AML-193 (cell line): ENCODE measurements at places on chromosomes 1 and 21.

- no peak for DNase-seq
Measured at GRCh38 chr1:199981584-199981983, 45.9 kb upstream of the NR5A2 start.

DNA sequence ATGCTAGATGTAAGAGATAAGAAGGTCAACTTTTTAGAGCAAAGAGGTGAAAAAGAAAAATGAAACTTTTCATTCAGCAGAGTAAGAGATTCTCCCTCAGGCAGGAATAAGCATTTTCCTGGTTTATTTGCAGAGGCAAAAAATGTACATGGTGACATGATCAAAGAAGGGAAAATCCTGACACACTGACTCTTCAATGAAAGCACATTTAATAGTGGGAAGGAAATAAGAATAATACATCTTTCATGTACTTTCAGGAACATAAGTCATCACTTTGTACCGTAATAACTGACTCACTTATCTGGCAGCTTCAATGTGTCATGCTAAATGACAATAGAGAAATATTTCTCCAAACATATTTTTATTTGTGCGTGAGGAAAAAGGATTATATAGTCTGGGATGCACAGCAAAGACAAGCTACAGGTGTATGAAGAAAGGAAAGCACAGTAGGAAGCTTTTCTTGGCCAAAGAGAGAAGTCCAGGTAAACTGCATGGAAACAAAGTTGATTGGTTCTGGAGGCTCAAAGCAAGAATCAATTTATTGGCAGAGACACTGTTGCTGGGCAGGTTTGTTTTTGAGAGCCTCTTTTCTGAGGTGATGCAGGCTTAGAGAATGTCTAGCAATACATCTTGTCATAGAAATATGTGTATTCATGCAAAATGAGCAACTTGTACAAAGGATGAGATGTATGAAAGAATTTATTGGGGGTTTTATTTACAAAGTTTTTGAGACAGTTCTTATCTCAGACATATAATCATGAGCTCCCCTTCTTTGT lies 1409.0 kb downstream of the PLA2G4A start:
- DNase-seq = no peak

DNA sequence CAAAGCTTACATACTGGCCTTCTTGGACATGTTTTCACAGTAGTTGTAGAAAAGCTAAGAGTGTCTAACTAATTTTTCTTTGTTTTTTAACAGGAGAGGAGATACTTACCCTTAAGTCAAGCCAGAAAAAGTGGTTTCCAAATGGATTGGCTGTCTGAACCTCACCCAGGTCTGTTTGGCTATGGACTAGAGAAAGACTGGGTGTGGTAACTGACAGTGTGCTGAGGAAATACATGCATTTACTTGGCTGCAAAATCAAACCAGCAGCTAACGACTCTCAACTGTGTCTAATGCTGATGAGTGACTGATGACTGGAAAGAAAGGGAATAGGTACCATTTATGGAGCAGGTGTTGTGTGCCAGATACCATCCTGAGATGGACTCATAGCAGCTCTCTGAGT lies 91.1 kb downstream of the MTR start:
- no peak for DNase-seq

DNA sequence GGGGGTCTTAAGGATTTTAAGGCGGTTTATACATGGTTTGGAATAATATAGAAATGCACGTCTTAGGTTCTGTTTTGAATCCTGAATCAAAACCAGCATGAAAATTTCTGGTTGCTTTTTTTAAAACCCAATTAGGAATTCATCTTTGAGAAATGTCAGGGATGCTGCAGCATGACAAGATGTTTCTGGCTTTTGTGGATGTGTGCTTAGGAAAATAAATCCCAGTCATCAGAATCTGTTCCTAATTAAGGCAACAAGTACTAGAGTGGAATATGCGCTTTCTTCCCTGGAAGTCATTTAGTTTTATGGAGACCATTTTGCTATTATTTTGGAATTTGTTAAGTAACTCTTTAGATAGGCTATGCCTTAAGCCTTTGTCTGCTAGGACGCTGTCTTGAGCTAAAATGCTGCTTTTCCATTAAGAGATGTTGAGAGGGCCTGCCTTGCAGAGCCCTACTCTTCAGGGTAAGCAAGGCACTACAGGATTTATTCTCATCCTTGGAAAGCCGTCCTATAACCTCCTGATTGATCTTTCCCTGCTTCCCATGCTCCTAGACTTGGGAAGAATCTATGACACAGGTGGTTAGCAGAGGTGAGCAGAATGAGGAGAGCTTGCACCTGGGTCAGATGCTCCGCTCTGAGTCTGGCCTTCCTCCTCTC lies 332.8 kb downstream of the DISC1 start:
- no peak for DNase-seq

DNA sequence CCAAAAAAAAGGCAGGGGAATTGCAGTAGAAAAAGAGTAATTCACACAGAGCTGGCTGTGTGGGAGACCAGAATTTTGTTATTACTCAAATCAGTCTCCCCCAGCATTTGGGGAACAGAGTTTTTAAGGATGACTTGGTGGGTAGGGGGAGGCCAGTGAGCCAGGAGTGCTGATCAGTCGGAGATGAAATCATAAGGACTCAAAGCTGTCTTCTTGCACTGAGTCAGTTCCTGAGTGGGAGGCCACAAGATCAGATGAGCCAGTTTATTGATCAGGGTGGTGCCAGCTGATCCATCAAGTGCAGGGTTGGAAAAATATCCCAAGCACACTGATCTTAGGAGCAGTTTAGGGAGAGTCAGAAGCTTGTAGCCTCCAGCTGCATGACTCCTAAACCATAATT lies 23.7 kb upstream of the EDARADD start:
- no peak for DNase-seq

- no peak for DNase-seq
Measured at GRCh38 chr1:234408757-234409156, 35.5 kb downstream of the COA6 start.

- no peak for DNase-seq
Measured at GRCh38 chr1:224054611-224055010, 59.3 kb upstream of the FBXO28 start.

DNA sequence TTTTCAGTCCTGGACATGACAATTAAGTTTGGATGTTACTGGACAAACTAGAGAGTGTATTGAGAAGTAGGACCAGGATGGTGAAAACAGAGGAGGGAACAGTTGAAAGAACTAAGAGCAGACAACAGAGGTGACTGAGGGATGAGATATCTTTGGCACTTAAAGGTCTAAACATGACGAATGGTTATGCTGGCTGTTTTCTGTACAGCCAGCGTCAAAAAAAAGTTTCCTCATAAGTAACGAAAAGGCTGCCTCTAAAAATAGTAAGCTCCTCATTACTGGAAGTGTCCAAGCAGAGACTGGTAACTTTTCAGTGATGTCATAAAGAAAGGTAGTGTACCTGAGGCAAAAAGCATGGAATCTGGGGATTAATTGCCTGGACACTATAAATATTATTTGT lies 35.2 kb upstream of the AK4 start:
- no peak for DNase-seq

GRCh38 chr1:188723332-188724020 lies 1754.2 kb downstream of the BRINP3 start:
- DNase-seq = no peak

DNA sequence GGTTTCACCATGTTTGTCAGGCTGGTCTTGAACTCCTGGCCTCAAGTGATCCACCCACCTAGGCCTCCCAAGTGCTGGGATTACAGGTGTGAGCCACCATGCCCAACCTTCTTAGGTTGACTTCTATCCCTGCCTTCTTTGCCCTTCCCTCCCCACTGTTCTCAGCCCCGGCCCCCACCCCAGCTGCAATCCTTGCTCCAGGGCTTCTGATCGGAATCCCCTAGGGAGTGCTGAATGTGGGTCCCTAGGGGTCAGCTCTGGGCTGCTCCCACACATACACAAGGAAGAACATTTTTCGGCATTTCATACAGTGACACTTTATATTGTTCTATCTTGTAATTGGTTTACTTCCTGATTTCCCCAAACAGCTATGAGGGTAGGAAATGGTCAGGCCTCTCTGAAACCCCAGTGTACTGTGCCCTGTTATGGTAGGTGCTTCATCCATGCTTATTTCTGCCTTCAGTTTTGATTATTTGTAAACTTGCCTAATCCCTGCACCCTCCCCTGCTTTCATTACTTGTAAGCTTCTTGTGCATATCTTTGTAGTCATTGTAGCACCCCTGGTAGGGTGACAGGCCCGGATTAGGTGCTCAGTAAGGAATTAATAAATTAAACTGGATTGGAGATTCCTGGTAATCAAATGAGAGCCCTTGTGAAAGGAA lies 5.8 kb upstream of the SRP9 start:
- DNase-seq = peak; percentile 32

GRCh38 chr1:182996816-182997215 lies 26.4 kb upstream of the LAMC1 start:
- DNase-seq = no peak

GRCh38 chr1:7420470-7421100 lies 350.5 kb upstream of the VAMP3 start:
- no peak for DNase-seq

- DNase-seq = no peak
Measured at GRCh38 chr1:107920999-107921398, 44.0 kb downstream of the VAV3 start.

DNA sequence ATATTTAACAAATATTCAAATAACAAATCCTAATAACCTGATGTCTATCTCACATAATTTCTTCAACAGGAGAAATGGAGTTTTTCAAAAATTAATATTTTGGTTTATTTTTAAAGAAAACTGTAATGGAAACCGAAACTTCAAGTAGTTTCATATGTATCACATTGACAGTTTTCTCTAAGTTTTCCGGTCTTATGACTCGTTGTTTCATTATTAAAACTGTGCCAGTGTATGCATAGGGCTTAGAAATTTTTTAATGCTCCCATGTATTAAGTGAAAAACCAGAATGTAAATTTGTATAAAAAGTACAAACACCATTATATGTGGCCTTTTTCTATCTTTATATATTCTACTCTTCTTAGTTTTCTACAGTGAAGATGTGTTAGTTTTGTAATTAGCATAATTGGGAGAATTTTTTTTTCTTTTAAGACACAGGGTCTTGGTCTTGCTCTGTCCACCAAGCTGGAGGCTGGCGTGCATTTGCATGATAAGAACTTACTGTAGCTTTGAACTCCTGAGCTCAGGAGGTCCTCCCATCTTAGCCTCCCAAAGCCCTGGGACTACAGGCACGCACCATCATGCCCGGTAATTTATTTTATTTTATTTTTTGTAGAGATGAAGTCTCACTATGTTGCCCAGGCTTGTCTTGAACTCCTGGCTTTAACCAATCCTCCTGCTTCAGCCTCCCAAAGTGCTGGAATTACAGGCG lies 43.9 kb upstream of the SAMSN1 start:
- DNase-seq = no peak

DNA sequence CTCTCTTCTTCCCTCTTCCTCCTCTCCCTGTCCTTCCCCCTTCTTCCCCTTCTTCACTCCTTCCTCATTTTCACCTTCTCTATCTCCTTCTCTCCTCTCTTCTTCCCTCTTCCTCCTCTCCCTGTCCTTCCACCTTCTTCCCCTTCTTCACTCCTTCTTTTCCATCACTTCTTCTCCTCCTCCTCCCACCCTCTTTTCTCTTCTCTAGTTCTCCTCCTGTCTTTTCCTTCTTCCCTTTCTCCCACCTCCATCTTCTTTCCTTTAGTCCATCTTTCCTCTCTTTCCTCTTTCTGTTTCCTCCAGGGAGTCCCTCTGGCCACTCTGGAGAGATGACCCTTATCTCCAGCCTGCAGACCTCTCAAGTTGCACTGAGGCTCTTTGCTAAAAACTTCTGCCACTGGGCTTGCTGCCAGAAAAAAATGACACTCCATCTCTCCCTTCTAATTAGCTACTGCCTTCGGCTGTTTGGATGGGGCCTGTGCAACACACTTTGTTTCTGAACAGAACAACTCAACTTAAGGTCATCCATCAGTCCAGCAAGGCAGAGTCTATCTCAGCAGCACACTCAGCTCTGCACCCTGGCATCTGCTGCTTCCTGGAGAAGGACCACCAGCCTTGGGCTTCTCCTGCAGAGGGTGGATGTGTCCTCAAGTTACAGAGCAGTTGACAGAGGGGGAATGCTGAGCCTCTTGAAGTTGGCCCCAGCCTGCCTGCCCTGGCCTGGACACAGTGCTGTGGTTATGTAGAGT lies 538.8 kb downstream of the MATN1 start:
- DNase-seq = no peak

GRCh38 chr1:180482425-180483275 lies 19.7 kb downstream of the ACBD6 start:
- DNase-seq = peak; percentile 59

DNA sequence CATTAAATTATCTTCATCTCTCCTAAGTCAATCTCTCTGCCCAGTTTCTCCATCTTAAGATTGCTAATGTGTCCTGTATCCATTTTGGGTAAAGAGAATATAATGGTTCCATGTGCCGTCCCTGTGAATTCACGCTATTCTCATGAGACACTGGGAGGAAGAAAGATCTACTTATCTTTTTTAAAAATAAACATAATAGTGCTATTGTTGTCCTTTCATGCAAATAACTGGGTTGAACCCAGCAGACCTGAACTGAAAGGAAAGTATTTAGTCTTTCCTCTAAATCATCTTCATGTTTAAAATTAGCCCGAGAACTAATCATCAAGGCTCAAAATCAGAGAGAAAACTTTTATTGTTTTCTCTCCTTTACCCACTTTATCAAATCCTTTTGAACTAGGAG lies 22.4 kb downstream of the SLAMF1 start:
- no peak for DNase-seq

GRCh38 chr21:37186983-37187382 lies 80.2 kb downstream of the VPS26C start:
- DNase-seq = no peak

GRCh38 chr1:93448292-93448982 lies 519 bp downstream of the FNBP1L start:
- no peak for DNase-seq

DNA sequence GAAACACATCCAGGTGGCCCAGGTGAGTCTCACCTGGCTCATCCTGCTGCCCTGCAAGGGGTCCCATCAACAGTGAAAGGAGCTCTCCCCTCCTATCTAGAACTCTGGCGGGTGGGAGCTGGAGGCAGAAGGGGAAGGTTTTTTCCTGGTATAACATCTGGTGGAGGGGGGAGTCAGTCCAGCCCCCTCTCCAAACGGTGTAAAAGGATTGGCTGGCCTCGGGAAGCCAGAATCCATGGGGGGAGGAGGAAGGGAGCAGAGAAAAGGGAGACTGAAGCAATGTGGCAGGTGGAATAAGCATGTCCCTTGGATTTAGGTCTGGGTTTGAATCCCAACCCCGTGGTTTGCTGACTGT lies 1.2 kb upstream of the CAMK2N1 start:
- no peak for DNase-seq

DNA sequence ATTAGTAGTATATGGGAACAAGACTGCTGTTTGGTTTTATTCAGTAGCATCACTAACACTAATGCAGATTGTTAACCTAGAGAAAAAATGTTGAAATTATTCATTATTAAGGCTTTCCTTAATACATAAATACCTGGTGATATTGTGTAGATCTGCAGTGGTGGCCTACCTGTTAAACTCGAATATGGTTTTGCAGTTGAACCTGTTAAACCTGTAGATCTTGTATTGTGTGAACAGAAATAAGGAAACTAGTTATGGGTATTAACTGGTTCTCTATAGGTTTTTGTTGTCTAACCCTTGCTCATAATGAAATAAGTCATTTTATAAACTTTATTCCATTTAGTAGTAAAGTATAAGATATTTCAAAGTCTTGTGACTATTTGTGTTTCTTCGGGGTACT lies 23.9 kb downstream of the PKN2 start:
- DNase-seq = no peak

- no peak for DNase-seq
Measured at GRCh38 chr1:201945157-201945556, 1.2 kb downstream of the LMOD1 start.
